Activated effector memory CD4-positive, alpha-beta T cell treated with Interleukin-2 at 50 U/mL for 16 hours (primary cell): ENCODE measurements at places on chromosomes 5 and 9.

- no peak for DNase-seq
These were observed 101.8 kb downstream of the CAMSAP1 start for GRCh38 chr9:135805422-135806022.

DNA sequence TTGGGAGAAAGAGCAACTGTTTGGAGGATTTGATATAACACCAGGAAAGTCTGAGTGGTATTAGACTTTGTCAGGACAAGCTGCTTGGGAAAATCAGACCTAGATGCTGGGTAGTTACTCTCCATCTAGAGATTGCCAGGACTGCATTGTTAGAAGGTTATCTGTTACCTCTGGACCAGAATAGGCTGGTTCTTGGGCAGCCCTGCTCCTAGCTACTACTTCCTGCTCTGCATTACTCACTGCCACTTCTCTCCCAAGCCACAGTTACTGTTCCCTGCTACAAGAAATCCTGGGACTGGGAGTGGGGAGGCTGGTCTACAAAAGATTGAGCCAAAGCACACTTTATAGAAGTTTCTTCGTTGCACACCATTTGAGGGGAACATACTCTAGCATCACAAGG lies 95.5 kb upstream of the KCNN2 start:
- no peak for DNase-seq

DNA sequence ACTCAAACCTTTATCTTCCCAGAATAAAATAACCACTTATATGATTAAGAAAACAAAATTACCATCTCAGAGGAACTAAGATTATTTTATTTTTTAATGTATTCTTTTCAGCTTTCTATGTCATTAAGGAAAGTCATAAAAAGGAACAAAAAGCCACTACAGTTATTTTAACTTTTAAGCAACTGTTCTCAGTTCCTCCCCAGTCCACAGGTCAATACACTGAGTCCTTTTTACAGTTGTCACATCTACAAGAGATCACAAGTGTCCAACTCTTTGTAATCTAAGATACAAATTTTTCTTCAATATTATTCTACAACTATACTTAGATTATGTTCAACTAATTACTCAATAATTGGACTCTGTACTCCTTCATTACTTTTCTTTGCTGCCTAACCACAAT lies 782.8 kb upstream of the ACO1 start:
- DNase-seq = no peak

- no peak for DNase-seq
These were observed 83.8 kb upstream of the RAPGEF1 start for GRCh38 chr9:131823701-131824146.

DNA sequence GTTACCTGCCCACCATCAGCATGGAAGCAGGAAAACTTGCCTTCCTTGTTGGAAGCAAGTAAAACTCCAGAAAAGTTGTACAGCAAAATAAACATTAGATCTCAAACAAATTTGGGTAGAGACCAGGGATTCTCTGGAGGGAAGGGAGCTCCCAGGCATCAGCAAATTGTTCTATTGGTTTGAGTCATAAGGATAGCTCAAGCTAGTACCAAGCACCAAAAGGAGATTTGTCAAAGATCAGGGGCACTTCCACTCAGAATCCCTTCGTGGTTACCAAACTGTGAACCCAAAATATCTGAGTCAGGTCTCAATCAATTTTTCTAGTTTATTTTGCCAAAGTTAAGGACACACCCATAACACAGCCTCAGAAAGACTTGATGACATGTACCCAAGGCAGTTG lies 37.8 kb downstream of the DNAJB5 start:
- DNase-seq = no peak

GRCh38 chr9:27280860-27281259 lies 16.1 kb downstream of the EQTN start:
- no peak for DNase-seq

GRCh38 chr5:139862313-139862712 lies 66.7 kb downstream of the PSD2 start:
- no peak for DNase-seq

DNA sequence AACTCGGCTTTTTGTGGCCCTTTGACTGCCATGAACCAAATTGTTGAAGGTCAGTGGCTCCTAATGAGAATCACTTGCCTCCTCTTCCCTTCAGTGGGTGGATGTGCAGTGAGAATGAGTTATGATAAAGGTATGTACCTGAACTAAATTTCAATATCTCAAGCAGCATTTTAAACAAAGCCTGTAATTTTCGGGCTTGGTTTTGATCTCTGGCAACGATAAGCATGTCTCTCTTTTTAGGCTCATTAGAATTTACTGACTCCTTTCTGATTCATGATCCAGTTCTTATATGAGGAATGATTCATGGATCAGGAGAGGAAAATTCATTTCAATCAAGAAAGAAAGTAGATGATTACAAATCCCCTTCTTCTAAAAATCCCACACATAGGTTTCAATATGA lies 305.5 kb downstream of the ARRDC3 start:
- no peak for DNase-seq
